ENCODE measurements at places on chromosomes 7 and 10.

DNA sequence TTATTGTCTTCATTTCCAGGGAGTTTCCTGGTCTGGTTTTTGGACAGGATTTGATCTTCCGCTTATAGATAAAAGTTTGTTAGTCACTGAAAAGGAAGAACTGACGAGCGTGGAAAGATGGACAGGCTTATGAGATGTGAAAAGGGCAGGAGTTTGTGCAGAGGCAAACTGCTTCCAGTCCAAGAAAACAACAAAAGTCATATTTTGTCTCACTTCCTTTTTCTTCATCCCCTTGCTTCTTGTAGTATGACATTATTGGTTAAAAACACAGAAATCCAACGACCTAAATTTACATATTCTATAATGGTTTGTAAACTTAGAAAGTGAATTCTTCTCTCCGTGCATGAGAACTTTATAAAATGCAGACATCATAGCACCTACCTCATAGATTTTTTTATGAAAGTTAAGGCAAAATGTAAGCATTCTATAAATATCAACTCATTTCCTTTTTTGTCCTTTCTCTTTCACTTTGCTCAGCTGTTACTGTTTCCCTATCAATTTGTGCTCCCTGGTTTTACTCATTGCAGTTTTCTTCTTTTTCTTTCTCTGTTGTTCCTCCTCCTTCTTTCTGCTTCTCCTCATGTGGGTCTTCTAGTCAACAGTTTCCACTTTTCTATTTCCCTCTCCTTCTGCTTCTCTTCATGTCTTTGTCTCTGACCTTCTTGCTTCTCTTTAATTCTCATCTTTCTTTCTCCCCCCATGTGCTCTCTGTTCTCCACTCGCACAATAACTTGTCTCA, 370.2 kb downstream of the ARL4A start:
- DNase-seq = no peak

- DNase-seq = no peak
These were observed 52.7 kb downstream of the NHLRC2 start for GRCh38 chr10:113907166-113907565.

DNA sequence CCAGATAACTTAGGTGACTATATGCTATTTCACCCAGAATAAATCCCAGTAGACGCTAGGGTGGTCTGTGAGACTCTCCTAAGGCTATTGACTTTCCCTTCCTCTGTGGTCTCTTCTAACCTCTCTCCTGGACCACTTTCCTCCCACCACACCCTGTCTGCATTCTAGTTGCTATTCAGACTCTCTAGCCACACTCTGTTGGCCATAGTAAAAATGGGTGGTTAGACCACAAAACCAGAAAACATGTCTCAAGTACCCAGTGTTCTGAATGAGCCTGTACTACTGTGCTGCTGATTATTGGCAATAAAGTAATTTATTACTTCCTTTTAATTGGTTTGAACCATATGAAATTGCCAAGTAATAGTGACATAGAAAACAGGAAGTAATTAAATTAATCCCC, 240.8 kb downstream of the KIF20B start:
- no peak for DNase-seq

GRCh38 chr10:110758898-110759297, 112.8 kb upstream of the PDCD4 start:
- no peak for DNase-seq

DNA sequence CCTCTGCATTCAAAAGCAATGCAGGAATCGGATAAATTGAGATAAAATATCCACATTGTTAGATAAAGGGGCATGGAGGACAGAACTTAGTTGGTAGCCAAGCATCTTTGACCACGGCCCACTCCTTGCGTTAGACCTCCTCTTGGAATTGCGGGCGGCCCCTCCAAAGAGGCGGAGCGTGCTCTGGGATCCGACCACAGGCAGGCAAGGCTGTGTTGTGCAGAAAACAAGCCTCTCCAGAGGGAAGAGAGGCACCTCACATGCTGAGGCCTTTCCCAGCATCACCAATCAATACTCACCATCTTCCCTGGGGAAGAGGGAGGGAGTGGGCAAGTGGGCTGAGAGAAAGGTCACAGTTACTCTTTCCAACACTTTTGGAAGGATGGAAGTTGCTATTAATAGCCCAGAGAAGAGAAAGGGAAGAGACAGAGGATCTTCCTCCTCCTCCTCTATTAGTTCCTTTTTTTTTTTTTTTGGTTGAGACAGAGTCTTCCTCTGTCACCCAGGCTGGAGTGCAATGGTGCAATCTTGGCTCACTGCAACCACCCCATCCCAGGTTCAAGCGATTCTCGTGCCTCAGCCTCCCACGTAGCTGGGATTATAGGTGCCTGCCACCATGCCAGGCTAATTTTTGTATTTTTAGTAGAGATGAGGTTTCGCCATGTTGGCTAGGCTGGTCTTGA, 49.7 kb upstream of the NRF1 start:
- DNase-seq = no peak

DNA sequence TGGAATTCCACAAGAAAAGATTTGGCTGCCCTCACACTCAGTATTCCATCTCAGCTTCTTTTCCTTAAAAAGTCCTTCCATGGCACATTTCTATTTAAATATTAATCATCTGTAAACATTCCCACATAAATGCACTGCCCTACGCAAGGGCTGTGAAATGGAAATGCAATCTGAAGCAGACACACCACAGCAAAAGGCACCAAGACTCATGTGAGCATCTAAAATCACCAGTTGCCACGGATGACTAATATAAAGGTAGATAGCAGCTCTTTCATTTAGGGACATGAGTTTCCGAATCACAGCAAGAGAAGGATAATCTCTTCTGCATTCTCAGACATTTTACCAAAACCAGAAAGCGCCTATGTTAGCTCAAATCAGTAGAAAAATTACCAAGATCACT, 31.6 kb downstream of the COA1 start:
- DNase-seq = no peak

DNA sequence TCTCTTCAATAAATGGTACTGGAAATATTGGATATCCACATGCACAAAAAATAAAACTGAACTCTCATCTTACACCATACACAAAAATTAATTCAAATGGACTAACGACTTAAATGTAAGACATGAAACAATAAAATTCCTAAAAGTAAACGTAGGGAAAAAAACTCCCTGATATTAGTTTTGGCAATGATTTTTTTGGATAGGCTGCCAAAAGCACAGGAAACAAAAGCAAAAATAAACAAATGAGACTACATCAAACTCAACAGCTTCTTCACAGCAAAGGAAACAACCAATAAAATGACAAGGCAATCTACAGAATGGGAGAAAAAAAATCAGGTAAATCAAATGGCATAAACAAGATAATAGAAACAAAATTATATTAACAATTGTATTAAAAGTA, 65.7 kb downstream of the ORC5 start:
- no peak for DNase-seq

GRCh38 chr7:98283127-98283886, 1.8 kb downstream of the BRI3 start:
- no peak for DNase-seq

DNA sequence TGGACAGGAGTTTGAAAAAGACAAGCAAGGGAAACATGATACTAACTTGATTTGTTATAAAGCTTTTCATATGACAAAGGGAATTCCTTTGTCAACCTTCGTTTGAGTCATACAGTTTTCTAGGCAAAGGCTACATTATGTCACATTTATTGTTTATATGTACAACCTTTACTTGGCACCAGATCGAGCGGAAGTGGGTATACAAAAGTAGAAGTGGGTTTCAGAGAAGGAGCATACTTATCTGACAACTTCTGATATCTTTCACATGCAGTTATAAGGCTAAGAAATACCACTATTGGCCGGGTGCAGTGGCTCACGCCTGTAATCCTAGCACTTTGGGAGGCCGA, 11.0 kb downstream of the STMP1 start:
- no peak for DNase-seq

DNA sequence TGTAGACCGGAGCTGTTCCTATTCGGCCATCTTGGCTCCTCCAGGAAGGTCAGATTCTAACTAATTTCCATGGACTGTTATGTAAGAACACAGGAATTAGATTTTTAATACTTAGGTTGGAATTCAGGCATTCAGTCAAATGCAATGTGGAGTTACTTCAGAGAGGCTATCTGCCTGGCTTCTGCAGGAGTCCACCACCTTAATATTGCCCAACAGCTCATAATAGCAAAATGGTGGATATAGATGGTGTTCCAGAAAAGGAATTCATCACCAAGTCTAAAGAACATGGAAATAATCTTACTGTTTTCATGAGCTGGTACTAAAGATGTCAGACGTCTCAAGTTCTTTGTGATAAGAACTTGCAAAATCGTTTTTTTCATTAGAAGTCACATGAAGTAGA, 39.5 kb downstream of the CRHR2 start:
- DNase-seq = no peak

DNA sequence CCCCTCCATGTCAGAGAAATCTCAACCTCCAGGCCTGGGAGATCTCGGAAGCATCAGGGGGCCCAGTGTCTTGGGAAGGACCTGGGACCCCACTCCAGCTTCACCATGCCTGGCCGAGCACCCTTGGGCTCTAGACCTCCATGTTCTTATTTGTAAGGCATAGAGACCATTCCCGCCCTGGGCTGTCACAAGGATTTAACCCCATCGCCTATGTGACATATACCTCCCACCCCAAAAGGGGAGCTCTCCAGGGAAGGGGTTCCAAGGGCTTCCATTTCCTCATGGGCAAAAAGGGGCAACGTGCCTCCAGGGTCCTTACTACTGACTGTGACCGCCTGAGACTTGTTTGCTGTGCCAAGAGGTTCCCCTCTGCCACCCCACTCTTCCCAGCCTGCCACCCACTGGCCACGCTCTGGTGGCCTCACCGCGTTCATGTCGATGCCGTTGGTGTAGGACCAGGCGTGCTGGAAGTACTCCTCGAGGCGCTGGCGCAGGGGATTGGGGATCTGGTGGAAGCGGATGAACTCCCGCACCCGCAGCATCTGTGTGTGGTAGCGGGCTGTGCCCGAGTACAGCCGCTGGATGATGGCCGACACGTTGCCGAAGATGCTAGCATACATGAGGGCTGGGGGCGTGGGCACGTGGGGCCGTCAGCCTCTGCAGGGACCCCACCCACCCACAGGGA, 27.5 kb downstream of the KCNH2 start:
- DNase-seq = no peak

DNA sequence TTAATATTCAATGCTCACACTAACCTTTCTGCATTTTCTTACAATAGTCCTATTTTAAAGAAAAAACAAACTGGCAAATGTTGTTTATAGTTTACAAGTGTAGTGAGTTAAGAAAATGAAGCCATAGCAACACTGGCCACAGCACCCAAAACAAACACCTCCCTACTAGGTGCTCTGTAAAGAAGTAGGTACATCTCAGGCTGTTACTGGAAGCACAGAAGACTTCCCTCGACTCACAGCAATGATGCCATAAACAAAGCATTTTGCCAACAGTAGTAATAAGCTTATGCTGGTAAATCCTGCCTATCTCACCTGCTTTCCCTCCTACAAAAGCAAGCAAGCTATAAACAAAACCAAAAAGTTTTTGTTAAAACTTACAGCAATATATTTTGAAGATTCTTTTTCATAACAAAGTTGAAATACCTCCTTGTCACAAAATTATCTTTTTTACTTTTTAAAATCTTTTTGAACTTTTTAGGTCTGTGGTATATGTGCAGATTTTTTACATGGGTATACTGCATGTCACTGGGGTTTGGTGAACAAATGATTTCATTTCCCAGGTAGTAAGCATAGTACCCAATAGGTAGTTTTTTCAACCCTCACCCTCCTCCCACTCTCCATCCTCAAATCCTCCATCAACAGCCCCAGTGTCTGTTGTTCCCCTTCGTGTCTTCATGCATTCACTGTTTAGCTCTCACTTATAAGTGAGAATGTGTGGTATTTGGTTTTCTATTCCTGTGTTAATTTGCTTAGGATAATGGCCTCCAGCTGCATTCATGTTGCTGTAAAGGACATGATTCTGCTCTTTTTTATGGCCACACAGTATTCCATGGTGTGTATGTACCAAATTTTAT, 28.4 kb downstream of the COA1 start:
- DNase-seq = no peak

DNA sequence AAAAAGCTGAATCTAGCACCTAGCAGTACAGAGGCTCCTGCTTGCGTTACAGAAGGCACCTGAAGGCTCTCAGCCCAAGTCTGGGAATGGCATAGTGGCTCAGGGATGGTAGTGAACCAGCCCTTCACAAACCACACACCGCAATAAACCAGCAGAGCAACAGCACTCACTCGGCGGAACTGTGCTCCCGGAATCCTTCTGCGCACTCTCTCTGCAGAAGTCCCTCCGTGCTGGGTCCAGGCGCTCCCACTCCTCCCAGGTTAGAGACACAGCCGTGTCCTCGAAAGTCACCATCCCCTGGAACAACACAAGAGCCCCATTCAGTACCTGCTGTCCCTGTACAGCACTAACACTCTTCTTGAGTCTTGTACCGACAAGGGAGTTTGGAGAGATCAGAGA, 1.5 kb downstream of the ZNF394 start:
- DNase-seq = no peak

DNA sequence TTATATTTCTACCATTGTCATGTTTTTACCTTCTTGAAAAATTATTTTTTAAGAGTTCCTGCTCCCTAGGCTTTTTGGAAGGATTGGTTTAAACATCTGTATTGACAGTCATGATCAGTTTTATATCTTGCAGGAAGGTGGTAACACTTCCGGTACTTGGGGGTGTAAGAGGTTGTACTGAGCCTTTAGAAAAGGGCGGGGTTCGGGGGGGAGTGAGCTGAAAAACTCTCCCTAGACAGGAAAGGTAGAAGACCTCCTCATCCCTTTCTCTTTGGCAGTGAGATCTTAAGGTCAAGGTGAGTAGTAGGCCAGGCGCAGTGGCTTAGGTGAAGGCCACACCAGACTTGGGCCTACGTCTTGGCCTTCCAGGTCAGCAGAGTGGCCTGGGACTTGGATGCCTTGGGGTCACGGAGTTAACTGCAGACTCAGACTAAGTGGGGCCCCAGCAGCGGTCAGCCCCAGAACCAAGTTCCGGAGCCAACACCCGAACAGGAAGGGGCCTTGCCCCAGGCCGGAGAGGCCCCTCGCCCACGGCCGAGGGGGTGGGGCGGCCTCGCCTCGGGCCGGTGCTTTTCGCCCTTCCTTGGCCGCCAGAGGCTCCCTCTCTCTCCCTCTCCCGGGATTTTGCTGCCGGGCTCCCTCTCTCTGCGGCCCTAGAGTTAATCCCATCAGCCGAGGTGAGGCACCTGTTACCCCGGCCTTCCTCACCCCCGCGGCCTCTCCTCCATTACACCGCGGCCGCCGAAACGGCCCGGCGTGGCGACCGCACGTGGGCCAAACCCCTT, at the start of gene PPP1R9A:
Gene PPP1R9A, plus strand, starts transcription at position 569 of the 785 bp plus-strand sequence. CDS start 2,520 bp downstream, outside the sequence.
- DNase-seq = no peak

GRCh38 chr7:12731214-12731656, 43.8 kb downstream of the ARL4A start:
- no peak for DNase-seq

- peak; percentile 56 for DNase-seq
These were observed 523 bp upstream of the CDH23 start for GRCh38 chr10:71396084-71396710.

DNA sequence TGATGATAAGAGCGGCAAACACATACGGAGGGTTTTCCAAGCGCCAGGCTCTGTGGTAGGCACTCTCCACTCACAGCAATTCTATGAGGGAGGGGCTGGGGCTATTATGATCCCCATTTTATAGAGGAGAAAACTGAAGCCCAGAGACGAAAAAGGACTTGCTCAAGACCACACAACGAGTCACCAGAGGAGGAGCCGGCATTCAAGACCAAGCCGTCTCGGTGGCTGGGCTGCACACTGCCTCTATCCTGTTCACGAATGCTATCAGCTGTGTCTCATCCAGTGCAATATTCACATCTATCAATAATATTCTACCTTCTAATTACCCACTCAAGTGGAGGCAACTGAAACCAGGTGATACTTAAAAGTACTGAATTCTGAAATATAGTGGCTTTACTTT, 67.8 kb upstream of the NMT2 start:
- no peak for DNase-seq

Data from Jurkat, Clone E6-1 (cell line).